ENCODE measurements at places on chromosomes 2 and 18. TPM values are rescaled to one million over a fixed set of nuclear protein-coding genes. Genes with fewer than 3 reads are reported as not detected.

GRCh38 chr2:152766928-152767327, 48.5 kb downstream of the ARL6IP6 start:
- DNase-seq, result no peak
- no peak overlapping the region for H3K4me3 ChIP-seq
- H3K27me3 ChIP-seq, result no peaks in the 10 kb centered on the region
- H3K27ac ChIP-seq, result no peak overlapping the region
- no peaks in the 10 kb centered on the region for H3K36me3 ChIP-seq

- no peak for DNase-seq
- H3K4me1 ChIP-seq, result no peaks in the 10 kb centered on the region
- no peaks in the 10 kb centered on the region for H3K27me3 ChIP-seq
- no peak overlapping the region for H3K4me3 ChIP-seq
- H3K27ac ChIP-seq, result no peak overlapping the region
- H3K36me3 ChIP-seq, result no peaks in the 10 kb centered on the region
Measured at GRCh38 chr2:48205137-48205798, 299.0 kb upstream of the FBXO11 start.

GRCh38 chr2:64769392-64770044, 115.8 kb upstream of the SERTAD2 start:
- no peak overlapping the region for H3K27ac ChIP-seq
- H3K27me3 ChIP-seq, result no peaks in the 10 kb centered on the region
- no peaks in the 10 kb centered on the region for H3K36me3 ChIP-seq

GRCh38 chr2:199384043-199384442, 73.7 kb downstream of the SATB2 start:
- no peaks in the 10 kb centered on the region for H3K36me3 ChIP-seq
- no peaks in the 10 kb centered on the region for H3K27me3 ChIP-seq
- DNase-seq, result no peak
- no peak overlapping the region for H3K27ac ChIP-seq

- H3K36me3 ChIP-seq, result no peaks in the 10 kb centered on the region
- H3K4me1 ChIP-seq, result no peaks in the 10 kb centered on the region
- no peak overlapping the region for H3K4me3 ChIP-seq
- no peak overlapping the region for H3K27ac ChIP-seq
- no peaks in the 10 kb centered on the region for H3K27me3 ChIP-seq
Measured at GRCh38 chr2:98781822-98782221, 50.9 kb upstream of the MGAT4A start.

DSG4 gene
- total RNA-seq, result not detected

GRCh38 chr2:228697456-228697855, 516.0 kb upstream of the SPHKAP start:
- no peak overlapping the region for H3K4me3 ChIP-seq
- no peaks in the 10 kb centered on the region for H3K27me3 ChIP-seq
- no peak overlapping the region for H3K27ac ChIP-seq
- no peaks in the 10 kb centered on the region for H3K4me1 ChIP-seq
- DNase-seq, result no peak

SLC19A3 gene
- not detected for total RNA-seq

GRCh38 chr18:79627750-79628294, 51.8 kb upstream of the CTDP1 start:
- DNase-seq, result no peak
- no peaks in the 10 kb centered on the region for H3K4me1 ChIP-seq
- no peaks in the 10 kb centered on the region for H3K27me3 ChIP-seq
- H3K36me3 ChIP-seq, result no peaks in the 10 kb centered on the region
- no peak overlapping the region for H3K4me3 ChIP-seq
- no peak overlapping the region for H3K27ac ChIP-seq

ZNF516 gene
- 13.5 TPM for total RNA-seq

ITPRIPL1 gene
- 0.75 TPM for total RNA-seq

- H3K27me3 ChIP-seq, result no peaks in the 10 kb centered on the region
- no peak for DNase-seq
- no peaks in the 10 kb centered on the region for H3K36me3 ChIP-seq
- H3K27ac ChIP-seq, result no peak overlapping the region
Measured at GRCh38 chr2:4404363-4404762, 701.0 kb downstream of the DCDC2C start.

DNA sequence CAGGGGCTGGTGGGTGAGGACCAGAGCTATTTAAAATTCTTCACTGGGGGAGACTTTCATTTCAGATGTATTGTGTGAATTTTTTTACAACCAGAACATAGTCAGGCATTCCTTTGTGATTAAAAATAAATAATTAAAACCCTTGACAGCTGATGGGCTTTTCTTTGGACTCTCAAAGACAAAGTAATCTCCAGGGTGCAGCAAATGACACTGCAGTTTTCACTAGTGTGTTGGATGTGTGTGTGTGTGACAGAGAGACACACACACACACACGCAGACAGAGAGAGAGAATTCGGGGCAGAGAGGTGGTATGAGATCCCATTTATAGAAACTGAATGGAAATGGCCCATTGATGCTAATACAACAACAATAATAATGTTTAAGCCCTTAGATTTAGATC, 10.3 kb upstream of the GALNT14 start:
- H3K4me1 ChIP-seq, result no peaks in the 10 kb centered on the region
- DNase-seq, result no peak
- no peak overlapping the region for H3K4me3 ChIP-seq
- H3K27ac ChIP-seq, result no peak overlapping the region

- H3K4me1 ChIP-seq, result no peaks in the 10 kb centered on the region
- DNase-seq, result no peak
- no peaks in the 10 kb centered on the region for H3K36me3 ChIP-seq
Measured at GRCh38 chr2:233699424-233700027, 6.8 kb downstream of the UGT1A6 start.

DNA sequence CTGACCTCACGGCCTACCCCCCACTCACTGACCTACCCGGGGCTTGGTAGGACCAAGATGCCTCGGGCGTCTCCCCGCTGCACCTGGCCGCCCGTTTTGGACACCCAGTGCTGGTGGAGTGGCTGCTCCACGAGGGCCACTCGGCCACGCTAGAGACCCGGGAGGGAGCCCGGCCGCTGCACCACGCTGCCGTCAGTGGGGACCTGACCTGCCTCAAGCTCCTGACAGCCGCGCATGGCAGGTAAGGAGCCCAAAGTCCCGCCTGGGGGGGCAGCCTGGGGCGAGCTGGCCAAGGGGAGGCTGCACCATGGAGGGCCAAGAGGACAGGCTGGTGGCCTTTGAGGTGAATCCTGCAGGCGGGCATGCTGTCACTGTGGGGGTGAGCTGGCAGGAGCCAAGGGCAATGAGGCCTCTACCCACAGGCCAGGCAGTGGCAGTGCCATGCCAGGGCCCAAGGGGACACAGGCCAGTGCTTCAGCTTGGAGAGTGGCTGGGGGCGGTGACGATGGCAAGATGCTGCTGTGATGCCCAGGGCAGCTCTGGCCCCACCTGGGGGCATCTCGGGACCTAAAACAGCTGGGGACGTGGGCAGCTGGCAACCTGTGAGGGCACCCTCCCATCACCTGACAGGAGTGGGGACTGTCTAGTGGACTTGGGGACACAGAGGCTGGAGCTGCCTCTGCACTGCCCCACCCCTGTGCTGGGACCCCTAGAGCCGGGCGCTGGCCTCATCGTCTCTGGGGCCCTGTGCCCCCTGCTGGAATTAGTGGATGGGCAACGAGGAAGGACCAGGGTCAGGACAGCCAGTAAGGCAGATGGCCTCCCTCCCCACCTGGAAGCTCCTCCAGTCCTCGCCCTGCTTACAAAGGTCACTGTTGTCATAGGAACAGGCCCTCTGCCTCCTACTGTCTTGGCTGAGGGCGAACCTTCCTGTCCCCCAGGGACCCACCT, 2.0 kb downstream of the ESPNL start:
- H3K27me3 ChIP-seq, result no peaks in the 10 kb centered on the region
- no peaks in the 10 kb centered on the region for H3K4me1 ChIP-seq
- H3K4me3 ChIP-seq, result no peak overlapping the region
- DNase-seq, result no peak
- H3K36me3 ChIP-seq, result no peaks in the 10 kb centered on the region

DNA sequence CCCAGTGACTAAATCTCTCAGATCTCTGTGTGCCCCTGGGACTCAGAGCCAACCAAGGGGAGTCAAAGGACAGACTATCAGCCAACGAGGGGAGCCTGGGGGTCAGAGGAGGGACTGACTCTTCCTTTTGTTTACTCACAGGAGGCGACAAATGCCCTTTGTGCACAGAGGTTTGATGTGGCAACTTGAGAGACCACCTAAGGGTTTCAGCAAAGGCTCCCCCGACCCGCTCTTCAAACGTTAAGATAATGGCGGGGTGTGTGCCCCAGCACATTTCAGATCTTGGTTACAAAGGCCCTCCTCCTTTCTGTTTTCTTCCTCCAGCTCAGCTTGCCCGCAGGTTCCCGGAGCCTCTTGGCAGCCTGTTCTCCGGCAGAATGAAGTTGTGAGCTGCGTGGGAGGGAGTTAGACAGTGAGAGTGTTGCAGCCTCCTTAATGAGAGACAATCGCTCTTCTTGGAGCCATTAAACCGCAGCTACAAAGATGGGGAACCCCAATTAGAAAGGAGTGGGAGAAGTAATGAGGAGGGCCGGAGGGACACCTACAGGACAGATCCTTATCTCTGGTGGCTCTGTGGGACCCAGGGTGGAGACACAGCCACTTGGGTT, 76.2 kb downstream of the KIAA2012 start:
- H3K36me3 ChIP-seq, result no peaks in the 10 kb centered on the region
- H3K4me3 ChIP-seq, result peak overlapping the region; percentile 24
- DNase-seq, result no peak
- no peaks in the 10 kb centered on the region for H3K27me3 ChIP-seq
- H3K27ac ChIP-seq, result no peak overlapping the region
- peaks cover 14% of the 10 kb centered on the region for H3K4me1 ChIP-seq

KIF1A gene
- not detected for total RNA-seq

- no peaks in the 10 kb centered on the region for H3K36me3 ChIP-seq
- no peaks in the 10 kb centered on the region for H3K4me1 ChIP-seq
- no peak overlapping the region for H3K27ac ChIP-seq
- no peaks in the 10 kb centered on the region for H3K27me3 ChIP-seq
Measured at GRCh38 chr18:41604964-41605363, 350.1 kb upstream of the PIK3C3 start.

CRYGD gene
- not detected for total RNA-seq

DNA sequence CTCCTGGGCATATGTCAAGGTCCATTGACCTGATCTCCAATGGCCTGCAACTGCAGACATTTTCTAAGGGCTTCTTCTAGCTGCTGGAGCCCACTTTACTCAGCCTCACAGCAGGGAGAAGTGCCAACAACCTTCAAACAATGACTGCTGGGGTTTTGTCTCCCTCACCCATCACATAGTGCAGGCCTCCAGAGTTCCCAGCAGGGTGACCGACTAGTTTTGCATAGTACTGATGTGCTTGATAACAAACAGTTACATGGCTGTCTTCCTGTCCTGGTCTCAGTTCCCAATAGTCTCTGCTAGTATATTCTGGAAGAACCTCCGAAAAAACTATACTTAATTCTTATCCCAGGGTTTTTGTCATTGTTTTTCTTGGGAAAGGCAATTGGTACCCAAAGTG, 10.4 kb upstream of the NETO1 start:
- no peaks in the 10 kb centered on the region for H3K27me3 ChIP-seq
- no peaks in the 10 kb centered on the region for H3K36me3 ChIP-seq
- no peaks in the 10 kb centered on the region for H3K4me1 ChIP-seq
- H3K4me3 ChIP-seq, result no peak overlapping the region
- H3K27ac ChIP-seq, result no peak overlapping the region

DNA sequence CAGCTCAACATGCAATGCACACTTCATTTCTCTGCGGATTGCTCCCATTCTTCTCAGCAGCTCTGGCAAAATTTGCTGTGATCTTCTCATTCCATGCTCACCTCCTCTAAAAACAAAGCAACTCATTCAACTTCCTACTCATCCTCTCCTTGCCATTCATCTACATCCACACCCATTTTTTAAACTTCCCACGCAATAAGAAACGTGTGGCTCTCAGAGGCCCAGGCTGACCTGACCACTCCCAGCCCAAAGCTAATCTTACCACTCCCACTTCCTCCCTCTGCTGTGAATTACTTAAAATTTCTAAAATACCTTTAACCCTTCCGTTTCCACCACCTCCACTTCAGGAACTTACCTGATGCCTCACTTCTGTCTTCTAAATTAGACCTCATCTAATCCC, 15.2 kb downstream of the ABCB11 start:
- H3K27me3 ChIP-seq, result no peaks in the 10 kb centered on the region
- H3K36me3 ChIP-seq, result no peaks in the 10 kb centered on the region
- no peaks in the 10 kb centered on the region for H3K4me1 ChIP-seq
- no peak for DNase-seq
- no peak overlapping the region for H3K27ac ChIP-seq

GRCh38 chr2:218343591-218343990, 13.1 kb upstream of the CATIP start:
- no peak overlapping the region for H3K4me3 ChIP-seq
- H3K27me3 ChIP-seq, result no peaks in the 10 kb centered on the region
- no peak for DNase-seq
- H3K27ac ChIP-seq, result no peak overlapping the region

DNA sequence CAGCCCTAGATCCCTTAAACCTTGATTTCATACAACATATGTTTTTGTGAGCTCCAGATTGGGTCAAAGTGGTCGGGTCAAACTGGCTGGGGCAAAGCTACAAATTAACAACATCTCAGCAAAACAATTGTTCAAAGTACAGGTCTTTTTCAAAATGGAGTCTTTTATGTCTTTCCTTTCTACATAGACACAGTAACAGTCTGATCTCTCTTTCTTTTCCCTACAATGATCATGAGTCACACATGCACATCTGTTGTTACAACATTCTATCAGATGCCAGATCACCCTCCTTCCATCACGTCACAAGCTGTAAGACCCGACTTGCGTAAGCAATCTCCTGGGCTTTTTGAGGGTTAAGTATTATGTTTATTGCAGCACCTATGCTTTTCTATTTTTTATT, 55.1 kb downstream of the RHOB start:
- no peak overlapping the region for H3K4me3 ChIP-seq
- DNase-seq, result peak; percentile 56
- no peaks in the 10 kb centered on the region for H3K4me1 ChIP-seq
- no peaks in the 10 kb centered on the region for H3K36me3 ChIP-seq

DNA sequence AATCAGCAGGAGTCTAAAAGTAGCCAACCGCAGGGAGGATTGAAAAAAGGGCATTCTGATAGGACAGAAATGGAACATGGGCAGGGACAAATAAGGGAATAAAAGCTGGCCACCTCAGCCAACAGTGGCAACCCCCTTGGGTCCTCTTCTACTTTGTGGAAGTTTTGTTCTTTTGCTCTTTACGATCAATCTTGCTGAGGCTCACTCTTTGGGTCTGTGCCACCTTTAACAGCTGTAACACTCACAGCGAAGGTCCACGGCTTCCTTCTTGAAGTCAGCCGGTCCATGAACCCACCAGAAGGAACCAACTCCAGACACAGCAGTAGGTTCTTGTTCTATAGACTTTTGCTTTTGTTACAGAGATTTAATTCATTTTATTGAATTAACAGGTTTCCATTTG, 285.4 kb upstream of the CDH20 start:
- no peaks in the 10 kb centered on the region for H3K27me3 ChIP-seq
- H3K36me3 ChIP-seq, result no peaks in the 10 kb centered on the region
- no peaks in the 10 kb centered on the region for H3K4me1 ChIP-seq
- H3K27ac ChIP-seq, result no peak overlapping the region
- H3K4me3 ChIP-seq, result no peak overlapping the region
- peak; percentile 13 for DNase-seq

DNA sequence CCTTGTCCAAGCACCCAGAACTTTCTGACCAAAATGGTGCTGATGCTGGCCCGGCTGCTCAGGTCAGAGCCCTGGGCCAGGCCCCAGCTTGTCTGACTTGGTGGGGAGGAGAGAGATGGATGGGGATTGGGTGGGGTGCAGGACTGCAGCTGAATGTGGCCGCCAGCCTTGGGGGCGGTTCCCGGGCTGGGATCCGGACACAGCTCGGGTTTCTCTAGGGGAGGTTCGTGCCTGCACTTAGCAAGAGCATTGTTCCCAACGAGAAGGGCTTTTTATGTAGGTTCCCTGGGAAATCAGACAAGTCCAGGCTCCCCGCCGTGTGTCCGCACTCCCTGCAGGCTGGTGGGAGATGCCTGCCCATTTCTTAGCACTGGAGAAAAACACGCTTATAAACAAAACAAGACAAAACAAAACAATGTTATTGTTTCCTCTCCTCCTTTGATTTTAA, 50.5 kb upstream of the HS6ST1 start:
- no peak for DNase-seq
- no peak overlapping the region for H3K27ac ChIP-seq
- H3K4me3 ChIP-seq, result no peak overlapping the region
- H3K4me1 ChIP-seq, result no peaks in the 10 kb centered on the region

Measured in gastrocnemius medialis (tissue), 4 donors.